ENCODE measurements at places on chromosomes 2 and 18.
A peak's percentile ranks its signal among the peaks of the same experiment; 100 is the strongest.

DNA sequence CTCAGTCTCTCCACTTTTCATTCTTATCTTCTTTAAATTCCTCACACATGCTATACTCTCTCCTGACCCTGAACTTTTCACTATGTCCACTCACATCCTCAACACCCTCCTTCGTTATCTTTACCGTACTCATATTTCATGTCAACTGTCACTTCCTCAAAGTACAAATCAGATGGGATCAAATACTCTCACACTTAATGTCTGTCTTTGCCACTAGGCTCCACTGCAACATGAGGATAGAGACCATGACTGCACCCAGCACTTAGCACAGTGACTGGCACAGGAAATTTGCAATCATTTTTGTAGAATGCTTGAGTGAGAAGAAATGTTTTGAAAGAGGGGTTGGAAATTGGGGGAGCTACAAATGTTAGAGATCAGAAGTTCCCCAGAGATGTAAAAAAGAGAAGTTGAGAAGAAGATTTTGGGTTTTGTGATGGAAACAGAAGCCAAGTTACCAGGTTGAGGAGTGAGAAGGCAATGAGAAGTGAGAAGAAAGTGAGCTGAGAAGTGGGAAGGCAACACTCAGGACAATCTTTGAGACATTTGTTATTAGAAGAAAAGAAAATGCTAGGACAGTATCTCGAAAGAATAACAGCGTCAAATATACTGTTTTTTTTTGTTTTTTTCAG, 87.0 kb downstream of the CCDC141 start:
- H3K27me3 ChIP-seq: no peaks in the 10 kb centered on the region
- H3K36me3 ChIP-seq: no peaks in the 10 kb centered on the region
- H3K27ac ChIP-seq: no peak overlapping the region
- no peak overlapping the region for H3K4me3 ChIP-seq
- H3K4me1 ChIP-seq: no peaks in the 10 kb centered on the region

- H3K27me3 ChIP-seq: no peaks in the 10 kb centered on the region
- H3K27ac ChIP-seq: no peak overlapping the region
- DNase-seq: no peak
- H3K4me1 ChIP-seq: no peaks in the 10 kb centered on the region
- H3K36me3 ChIP-seq: no peaks in the 10 kb centered on the region
- H3K4me3 ChIP-seq: no peak overlapping the region
These were observed 284.5 kb downstream of the GBX2 start for GRCh38 chr2:235883675-235884074.

GRCh38 chr2:108958002-108958401, 31.0 kb downstream of the EDAR start:
- peaks cover 7% of the 10 kb centered on the region for H3K4me1 ChIP-seq
- DNase-seq: no peak
- no peak overlapping the region for H3K4me3 ChIP-seq
- no peak overlapping the region for H3K27ac ChIP-seq
- no peaks in the 10 kb centered on the region for H3K27me3 ChIP-seq

- no peaks in the 10 kb centered on the region for H3K27me3 ChIP-seq
- DNase-seq: no peak
- no peak overlapping the region for H3K27ac ChIP-seq
- no peaks in the 10 kb centered on the region for H3K4me1 ChIP-seq
These were observed 129.0 kb downstream of the EVA1A start for GRCh38 chr2:75431763-75432162.

- no peaks in the 10 kb centered on the region for H3K36me3 ChIP-seq
- no peak overlapping the region for H3K27ac ChIP-seq
- no peak overlapping the region for H3K4me3 ChIP-seq
- no peaks in the 10 kb centered on the region for H3K4me1 ChIP-seq
These were observed 1200.9 kb downstream of the DSC3 start for GRCh38 chr18:29841631-29842030.

DNA sequence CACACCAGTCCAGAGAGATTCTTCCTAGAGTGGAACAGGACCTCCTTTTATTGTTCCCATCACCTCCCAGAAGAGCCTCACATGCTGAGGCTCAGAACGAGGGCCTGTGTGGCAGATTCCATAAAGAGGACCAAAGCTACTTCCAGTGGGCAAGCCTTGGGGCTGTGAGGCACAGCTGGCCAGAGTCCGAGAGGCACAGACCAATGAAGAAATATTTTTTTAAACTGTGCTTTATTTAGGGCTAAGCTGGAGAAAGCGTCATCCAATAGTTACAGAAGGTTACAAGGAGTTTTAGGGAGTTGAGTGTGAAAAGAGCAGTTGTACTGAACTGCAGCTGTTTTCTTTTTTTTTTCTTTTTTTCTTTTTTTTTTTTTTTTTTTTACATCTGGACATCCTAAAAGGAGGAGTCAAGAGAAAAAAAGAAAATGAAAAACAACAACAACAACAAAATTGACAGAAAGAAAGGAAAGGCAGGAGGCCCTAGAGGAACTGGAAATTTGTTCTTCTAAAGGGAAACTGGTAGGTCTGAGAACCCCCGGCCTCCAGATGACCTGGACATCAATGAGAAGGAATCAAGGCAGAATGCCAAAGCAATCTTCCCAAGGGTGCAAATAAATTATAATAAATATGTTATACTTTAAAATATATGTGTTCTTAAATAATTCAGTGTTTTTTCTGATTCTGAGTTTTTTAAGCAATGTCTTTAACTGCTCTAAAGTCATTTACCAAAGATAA, 322.6 kb downstream of the CELF4 start:
- no peak overlapping the region for H3K4me3 ChIP-seq
- no peaks in the 10 kb centered on the region for H3K27me3 ChIP-seq
- no peaks in the 10 kb centered on the region for H3K36me3 ChIP-seq
- DNase-seq: no peak
- no peaks in the 10 kb centered on the region for H3K4me1 ChIP-seq

- DNase-seq: no peak
- no peaks in the 10 kb centered on the region for H3K36me3 ChIP-seq
- H3K4me3 ChIP-seq: no peak overlapping the region
- no peaks in the 10 kb centered on the region for H3K27me3 ChIP-seq
- H3K27ac ChIP-seq: no peak overlapping the region
- no peaks in the 10 kb centered on the region for H3K4me1 ChIP-seq
These were observed 73.0 kb upstream of the LGALSL start for GRCh38 chr2:64380853-64381527.

DNA sequence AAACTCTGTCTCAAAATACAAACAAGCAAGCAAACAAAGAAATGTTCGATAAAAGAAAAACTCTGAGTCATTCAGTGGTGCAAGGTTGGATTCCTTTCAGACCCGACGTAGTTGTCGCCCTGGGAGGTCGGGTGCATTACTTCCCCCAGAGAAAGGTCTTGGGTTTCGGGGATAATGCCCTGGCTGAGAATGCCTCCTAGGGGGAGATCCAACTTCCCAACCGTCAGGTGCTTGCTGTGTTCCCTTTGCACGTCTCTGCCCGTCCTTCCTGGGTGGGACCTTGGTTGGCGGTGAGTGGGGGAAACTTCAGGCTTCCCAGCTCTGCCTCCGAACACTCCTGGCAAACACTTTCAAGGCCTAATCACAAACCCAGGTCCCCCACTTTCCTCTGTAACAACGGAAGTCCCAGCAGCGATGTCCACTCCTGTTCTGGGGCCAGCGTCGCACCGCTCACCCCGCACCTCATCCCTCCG, 609 bp downstream of the TPGS2 start:
- H3K4me3 ChIP-seq: peak overlapping the region; percentile 85
- no peaks in the 10 kb centered on the region for H3K36me3 ChIP-seq

DNA sequence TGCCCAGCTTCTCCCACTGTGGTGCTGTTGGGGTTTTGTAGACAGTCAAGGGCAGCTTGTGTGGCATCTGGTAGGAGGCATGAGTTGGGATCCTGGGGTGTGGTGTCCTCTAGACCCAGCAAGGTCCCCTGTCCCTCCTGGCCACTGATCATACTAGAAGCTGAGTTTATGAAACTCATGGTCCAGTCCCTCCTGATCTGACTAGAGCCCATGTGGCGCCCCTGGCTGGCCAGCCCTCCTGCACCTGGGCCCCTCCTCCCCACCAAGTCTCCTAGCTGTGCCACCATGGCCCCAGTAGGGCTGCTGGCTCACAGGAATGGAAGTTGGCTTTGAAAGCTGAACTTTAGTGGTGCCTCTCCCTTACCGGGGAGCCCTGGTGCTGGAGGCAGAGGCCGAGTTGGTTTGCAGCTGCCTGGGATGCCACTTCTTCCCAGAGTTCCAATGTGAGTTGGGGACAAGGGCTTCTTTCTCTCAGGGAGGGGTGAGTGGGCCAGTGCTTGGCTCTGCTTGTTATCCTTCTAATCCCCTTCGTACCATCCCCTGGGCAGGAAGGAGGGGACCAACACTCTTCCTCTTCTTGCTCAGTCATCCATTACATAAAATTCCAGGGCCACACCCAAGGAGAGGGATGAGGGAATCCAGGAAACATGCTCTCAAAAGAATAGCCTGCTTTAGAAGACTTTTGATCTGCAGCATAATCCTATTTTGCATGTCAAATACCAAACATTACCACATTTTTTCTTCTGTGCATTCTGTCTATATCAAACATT, 37.5 kb upstream of the HAAO start:
- H3K4me3 ChIP-seq: no peak overlapping the region
- H3K4me1 ChIP-seq: no peaks in the 10 kb centered on the region
- no peaks in the 10 kb centered on the region for H3K36me3 ChIP-seq
- no peaks in the 10 kb centered on the region for H3K27me3 ChIP-seq
- no peak overlapping the region for H3K27ac ChIP-seq

Measured in right lobe of liver (tissue), 6 donors.